ENCODE measurements at places on chromosomes 4 and X. TPM values are rescaled to one million over a fixed set of nuclear protein-coding genes. Genes with fewer than 3 reads are reported as not detected.

The EPGN gene
- total RNA-seq = not detected

The TKTL2 gene
- total RNA-seq = not detected

The BEX2 gene
- 23.6 TPM for total RNA-seq

GRCh38 chrX:130167040-130167439 is 1.4 kb upstream of the AIFM1 start:
- DNase-seq = no peak

- DNase-seq = no peak
Measured at GRCh38 chr4:143514169-143514495, 630 bp downstream of the SMARCA5 start.

- no peak for DNase-seq
Measured at GRCh38 chrX:45554736-45555135, 354.1 kb upstream of the DIPK2B start.

DNA sequence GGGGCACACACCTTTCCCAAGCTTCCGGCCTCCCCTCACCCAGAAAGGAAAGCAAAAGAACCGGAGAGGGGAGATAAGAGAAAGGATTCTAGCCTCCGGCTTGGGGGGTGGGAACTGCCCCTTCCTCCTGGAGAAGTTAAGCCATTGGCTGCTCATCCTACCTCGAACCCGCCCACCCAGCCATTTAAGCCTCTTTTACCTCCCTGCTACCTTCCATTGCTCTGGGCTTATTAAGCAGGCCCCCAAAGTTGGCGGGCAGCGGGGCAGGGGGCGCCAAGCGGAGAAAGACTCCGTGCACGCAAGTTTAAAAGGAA is 2.3 kb downstream of the MAML3 start:
- peak; percentile 88 for DNase-seq

DNA sequence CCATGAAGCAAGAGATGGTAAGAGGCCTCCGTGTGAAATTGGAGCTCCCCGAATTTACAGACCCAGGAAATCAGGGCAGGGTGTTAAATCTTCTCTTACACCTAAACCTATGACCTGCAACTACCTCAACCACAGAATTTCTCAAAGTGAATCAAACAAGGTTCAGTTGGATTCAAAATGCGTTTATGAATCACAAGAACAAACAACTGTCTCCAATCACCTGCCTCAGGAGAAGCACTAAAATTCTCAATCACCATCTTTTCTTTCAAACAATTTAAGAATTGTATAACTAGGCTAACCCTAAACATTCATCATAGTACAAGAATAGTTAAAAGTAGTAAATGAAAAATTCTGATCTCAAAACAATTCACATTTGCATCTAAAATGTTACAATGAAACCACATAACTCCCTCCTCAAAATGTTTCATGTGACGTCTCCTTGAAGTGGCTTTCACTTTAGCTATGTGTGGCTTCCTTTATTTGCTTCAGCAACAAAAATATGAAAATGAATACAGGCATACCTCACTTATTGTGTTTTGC is 19.2 kb downstream of the PPP3CA start:
- no peak for DNase-seq

GRCh38 chrX:4800756-4801155 is 1087.3 kb upstream of the PRKX start:
- DNase-seq = no peak

All from mucosa of gallbladder (tissue), 1 donor.